ENCODE measurements at places on chromosomes 6 and 20. TPM values are rescaled to one million over a fixed set of nuclear protein-coding genes. Genes with fewer than 3 reads are reported as not detected.

DNA sequence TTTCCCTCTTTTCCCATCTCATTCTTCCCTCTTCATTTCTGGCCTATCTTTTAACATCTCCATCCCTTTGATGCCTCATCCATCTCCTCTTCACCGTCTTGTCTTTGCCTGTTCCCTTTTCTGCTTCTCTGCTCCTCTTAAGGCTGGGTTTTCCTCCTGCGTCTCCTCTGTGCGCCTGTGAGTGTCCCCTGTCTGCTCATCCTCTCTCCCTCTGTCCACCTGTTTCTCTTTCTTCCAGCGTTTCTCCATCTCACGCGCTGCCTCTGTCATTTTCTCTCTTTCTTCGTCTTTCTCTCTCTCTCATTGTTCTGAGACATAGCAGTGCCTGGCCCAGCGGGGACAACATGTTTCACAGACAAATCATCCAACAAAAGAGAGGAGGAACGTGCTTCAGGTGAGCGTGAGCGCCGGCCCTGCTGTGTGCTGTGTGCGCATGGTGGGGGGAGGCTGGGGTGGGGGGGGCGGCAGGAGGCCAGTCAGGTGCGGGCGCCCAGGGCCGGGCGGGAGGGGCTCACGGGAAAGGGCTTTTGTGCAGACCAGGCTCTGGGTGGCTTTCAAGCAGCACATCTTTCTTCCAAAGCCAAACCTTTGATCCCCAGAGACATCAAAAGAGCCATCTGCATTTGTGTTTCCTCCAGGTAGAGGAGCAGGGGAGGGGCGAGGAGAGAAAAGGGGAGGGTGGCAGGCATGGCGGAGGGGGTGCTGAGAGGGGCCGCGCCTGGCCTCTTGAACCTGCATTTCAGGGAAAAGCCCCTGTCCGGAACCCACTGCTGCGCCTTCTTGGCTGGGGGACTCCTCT, 121.3 kb downstream of the VEGFA start:
- DNase-seq, result no peak

- DNase-seq, result no peak
Measured at GRCh38 chr6:53731866-53732636, 62.8 kb upstream of the LRRC1 start.

GRCh38 chr6:144528743-144529425, 243.7 kb downstream of the UTRN start:
- no peak for DNase-seq

DNA sequence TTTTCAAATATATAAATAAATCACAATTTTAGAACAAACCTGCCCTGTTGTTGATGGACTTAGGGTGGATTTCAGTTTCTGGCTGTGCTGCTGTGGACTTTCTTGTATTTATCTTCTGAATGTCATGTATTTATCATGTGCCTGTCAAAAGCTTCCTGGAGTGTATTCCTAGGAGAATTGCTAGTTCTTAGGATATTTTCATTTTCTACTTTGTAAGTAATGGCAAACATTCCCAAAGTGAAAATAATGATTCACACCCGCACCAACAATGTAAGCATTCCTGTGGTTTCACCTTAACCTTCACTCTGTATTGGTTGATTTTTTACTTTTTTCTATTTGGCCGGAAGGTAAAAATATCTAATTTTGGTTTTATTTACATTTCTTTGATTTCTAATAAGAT, 387.8 kb downstream of the SMOC2 start:
- no peak for DNase-seq

GRCh38 chr6:168827586-168827871, 386.5 kb downstream of the SMOC2 start:
- DNase-seq, result no peak

Gene SFTA2
- not detected for total RNA-seq
